ENCODE measurements at places on chromosomes 1 and 21.

DNA sequence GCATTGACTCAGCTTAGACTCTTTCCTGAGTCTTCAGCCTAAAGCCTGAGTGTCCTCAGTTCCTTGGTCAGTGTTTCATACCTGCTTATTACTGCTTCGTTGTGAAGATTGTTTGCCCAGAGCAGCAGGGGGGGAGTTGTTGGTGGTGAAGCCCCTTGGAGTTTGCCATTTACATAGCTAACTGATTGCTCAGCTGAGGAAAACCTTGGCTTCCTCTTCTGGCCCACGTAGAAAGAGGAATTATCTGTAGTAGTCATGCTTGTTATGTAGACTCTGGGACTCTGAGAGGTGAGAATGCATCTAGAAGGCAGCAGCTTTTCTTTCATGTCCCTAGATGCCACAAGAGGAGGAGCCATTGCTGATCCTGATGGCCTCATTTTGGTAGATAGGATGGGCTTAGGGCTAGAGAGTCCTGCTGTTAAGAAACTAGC is 125.9 kb downstream of the MAST2 start:
- peak; percentile 77 for DNase-seq

GRCh38 chr1:237901299-237901934 is 10.7 kb upstream of the ZP4 start:
- DNase-seq = peak; percentile 64

DNA sequence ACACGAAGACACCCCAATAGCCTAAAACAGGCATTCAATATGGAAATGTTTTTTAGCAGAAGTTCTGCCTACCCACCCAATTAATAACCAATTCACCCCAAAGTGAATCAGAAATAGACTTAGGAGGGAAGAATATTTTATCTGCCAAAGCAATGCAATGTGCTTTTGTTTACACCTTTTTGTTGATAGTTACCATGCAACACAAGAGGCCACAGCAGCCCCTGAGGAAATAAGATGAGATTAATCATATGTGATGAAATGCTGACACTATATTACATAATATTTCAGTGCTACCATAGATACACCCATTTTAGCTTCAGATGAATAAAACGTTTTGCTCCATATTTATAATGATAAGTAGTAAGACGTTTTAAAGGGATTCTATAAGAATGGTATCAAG is 60.9 kb upstream of the RGS2 start:
- DNase-seq = no peak

DNA sequence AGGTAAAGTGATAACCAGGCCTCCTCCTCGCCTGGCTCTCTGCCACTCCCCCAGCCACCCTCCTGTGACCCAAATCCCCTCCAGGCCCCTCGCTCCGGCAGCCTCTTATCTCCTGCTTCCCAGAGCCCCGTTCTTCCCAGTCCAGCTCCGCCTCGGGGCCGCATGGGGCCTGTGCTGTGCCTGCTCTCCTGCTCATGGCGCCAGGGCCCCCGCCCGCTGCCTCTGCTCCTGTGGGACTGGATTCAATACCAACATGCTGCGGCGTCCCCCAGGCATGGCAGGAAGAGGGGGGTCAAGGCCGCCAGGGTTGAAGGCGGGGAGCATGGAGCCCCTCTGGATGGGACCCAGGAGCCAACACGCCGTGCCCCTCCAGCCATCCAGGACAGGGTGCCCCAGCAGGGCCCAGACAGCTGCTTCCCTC is 213.0 kb upstream of the VAMP3 start:
- peak; percentile 28 for DNase-seq

DNA sequence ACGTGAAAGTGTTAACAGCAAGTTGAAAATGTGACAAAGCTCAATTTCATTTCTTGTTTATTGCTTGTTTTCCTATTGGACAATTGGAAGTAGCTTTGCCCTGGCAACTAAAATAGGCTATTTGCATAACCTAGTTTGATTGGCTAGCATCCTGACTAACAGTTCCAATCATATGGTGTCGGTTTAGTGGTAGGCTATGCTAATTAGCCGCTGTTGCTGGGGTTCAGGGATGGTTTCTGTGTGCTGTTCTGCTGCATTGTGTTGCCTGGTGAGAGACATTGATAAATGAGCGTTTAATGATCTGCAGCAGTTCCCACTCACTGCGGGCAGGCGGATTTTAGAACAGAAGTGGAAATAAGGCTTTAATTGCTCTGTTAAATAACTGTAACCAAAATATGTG is 68.5 kb downstream of the DYRK1A start:
- peak; percentile 89 for DNase-seq

DNA sequence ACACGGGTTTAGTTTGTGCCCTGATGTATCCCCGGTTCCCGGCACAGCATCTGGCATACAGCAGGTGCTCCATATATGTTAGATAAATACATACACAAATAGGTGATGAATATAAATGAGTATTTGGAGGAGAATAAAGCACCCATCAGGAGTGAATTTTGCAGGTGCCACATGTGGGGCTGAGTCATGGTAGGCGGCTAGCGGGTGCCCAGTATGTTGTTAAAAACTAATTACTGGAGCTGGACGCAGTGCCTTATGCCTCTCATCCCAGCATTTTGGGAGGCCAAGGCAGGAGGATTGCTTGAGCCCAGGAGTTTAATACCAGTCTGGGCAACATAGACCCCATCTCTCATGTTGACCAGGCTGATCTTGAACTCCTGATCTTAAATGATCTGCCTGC is 16.7 kb upstream of the WASF2 start:
- no peak for DNase-seq

DNA sequence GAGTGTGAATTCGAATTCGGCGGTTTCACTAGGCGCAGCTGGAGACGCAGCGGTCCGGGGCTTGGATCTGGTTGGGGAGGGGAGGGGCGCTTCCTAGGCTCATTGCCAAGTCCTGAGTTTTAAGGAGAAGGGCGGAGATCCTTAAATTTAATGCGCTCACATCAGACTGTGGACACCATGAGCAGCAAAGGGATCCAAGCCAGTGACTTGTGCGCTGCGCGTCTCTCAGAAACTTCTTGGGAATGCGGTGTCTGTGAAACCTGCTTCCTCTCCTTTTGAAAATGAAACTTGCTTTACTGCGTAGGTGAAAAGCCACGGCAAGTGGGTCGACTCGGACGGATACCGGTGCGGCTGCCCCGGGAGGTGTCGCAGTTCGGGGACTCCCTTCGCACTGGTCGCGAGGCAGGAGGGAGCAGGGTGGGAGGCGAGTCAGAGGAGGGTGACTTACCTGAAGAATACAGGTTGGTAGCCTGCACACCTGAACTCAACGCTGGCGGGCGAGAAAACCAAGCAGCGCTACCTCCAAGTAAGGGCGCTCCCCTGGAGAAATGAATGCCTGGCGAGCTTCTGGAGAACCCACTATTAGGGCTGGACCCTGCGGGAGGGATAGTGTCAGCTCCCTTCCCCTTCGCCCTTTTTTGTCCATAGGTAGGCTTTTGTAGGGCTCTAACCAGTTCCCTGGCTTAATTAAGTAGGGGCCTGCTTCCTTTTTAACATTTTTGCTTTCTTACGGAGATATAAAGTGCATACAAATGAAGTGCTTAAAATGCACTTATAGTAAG is 992 bp downstream of the TENT5C start:
- DNase-seq = peak; percentile 10

DNA sequence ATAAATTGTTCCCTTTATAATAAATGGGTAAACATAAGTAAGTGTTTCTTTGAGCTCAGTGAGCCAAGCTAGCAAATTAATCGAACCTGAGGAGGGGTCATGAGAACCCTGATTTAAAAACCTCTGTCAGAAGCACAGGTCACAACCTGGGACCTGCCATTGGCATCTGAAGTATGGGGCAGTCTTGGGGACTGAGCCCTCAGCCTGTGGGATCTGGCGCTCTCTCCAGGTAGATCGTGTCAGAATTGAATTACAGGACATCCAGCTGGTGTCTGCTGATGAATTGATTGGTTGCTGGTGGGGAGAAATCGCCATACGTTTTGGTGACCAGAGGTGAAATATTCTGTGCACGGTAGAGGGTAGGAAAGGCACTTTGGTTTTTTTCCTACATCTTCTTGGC is 17.5 kb downstream of the UCK2 start:
- DNase-seq = no peak

- no peak for DNase-seq
Measured at GRCh38 chr1:59738152-59738551, 76.6 kb upstream of the HOOK1 start.

- DNase-seq = no peak
Measured at GRCh38 chr21:14046401-14046800, 164.4 kb downstream of the LIPI start.

GRCh38 chr1:57340334-57341070 is 83.4 kb downstream of the DAB1 start:
- DNase-seq = no peak

DNA sequence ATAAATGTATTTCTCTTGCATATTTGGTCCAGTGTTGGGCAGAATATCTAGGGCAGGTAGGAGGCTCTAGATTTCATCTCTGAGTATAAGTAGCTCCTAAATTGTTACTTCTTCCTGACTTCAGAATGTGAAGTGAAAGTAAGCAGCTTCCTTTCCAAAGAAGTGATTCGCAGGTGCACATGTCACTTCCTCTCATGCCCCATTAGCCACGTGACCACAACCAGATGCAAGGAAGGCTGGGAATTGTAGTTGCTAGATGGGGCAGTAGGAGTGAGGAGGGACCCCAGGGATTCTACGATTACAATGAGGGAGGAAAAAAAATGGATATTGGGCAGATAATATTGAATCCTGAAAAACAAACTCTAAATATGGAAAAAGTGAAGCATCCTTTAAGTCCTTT is 113.2 kb upstream of the CYYR1 start:
- peak; percentile 44 for DNase-seq

GRCh38 chr1:27536767-27537166 is 46.8 kb upstream of the WASF2 start:
- DNase-seq = peak; percentile 90

- no peak for DNase-seq
Measured at GRCh38 chr1:195466639-195467038, 1141.6 kb downstream of the KCNT2 start.

GRCh38 chr1:234022302-234022701 is 117.8 kb downstream of the SLC35F3 start:
- no peak for DNase-seq

GRCh38 chr21:41751611-41752011 is 15.2 kb downstream of the RIPK4 start:
- DNase-seq = no peak

DNA sequence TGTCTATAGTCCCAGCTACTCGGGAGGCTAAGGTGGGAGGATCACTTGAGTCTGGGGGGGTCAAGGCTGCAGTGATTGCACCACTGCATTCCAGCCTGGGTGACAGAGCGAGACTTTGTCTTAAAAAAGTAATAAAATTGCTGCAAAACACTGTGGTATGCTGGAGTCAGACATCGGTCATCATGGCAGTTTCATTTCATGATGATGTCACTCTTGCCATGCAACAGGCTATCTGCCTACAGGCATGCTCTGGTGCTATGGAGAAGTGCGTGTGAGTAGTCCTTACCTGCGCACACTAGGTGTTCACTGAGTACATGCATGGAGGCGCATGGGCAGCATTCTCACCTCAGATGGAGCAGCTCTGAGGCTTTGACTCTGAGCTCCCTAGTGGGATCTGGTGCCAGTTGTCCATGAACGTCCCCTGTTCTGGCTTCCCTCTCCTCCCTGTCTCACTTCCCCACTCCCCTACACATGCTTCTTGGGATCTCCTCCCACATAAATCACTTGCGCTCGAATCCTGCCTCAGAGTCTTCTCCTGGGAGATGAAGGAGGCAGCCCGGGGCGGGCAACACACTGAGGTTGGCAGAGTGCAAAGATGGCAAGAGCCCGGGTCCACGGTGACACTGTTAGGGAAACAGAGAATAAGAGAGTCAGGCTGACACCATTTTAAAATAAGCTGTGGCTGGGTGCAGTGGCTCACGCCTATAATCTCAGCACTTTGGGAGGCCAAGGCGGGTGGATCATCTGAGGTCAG is 10.4 kb upstream of the CELA3B start:
- DNase-seq = no peak

GRCh38 chr1:154860156-154860870 is 9.8 kb downstream of the KCNN3 start:
- peak; percentile 58 for DNase-seq

DNA sequence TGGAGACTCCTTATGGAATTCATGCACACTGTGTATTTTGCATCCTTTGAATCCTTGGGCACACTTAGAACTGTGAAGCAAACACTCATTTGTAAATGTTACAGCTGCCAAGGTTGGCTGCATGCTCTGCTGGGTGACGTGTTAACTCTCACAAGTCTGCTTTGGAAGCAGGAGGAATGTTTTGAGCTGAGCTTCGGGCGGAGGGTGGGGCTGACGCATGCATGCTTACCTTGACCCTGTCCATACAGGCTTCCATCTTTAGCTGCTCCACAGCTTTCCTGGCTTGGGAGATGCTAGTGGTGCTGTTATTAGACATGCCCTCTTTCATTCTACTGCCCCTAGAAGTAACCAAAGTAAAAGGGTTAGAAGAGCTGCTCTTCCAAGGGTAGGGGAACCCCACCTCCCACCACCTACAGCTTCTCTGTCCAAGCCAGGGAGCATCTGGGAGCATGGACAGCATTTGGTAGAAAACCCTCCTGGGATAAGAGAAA is 66.0 kb downstream of the GNG4 start:
- DNase-seq = no peak

DNA sequence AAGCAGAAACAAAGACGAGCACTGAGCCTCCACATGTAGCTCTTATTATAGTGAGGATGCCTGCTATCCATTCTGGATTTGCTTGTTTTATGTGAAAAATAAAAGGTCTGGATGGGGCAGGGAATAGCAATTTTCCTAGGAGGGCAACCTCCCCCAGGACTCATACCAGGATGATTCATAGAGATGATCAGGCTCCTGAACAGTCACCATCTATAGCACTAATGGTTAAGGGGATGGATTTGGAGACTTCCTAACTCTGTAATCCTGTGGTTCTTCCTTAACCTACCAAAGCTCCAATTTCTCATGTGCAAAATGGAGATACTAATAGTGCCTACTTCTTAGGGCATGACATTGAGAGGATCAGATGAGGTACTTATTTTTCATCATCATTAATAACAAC is 34.5 kb upstream of the CD58 start:
- DNase-seq = no peak

DNA sequence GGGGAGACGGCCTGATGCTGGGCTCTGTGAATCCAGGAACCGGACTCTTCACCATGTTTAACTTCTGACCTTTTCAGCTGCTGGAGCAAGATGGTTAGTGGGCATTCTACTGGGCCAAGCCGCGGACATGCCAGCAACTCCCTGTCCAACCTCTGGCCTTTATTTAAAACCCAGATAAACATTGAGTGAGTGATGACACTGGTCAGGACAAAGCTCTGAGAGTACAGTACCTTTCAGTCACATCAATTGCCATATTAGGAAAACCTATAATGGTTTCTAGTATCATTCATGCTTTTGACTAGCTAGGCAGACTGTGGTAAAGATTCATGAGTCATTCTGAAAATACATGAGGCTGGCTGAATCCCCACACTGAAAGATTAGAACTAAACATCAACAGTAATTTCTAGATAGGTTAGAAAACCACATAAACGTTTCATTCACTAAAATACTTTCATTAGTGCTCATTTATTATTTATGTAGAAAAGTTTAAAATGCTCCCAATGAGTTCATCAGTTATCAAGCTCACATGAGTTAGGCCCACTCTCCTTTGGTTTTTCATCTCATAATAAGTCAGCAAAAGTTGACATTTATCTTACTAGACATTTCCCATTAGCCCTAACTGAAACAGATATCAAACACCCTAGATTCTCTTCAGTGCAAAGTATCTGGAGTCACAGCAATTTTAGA is 7.1 kb upstream of the ACTA1 start:
- DNase-seq = no peak

Data from SJCRH30 (cell line).